Muscle of leg (tissue), 16 donors: ENCODE measurements at places on chromosomes 2 and 18. TPM values are rescaled to one million over a fixed set of nuclear protein-coding genes. Genes with fewer than 3 reads are reported as not detected.
A peak's percentile ranks its signal among the peaks of the same experiment; 100 is the strongest.

TMEM178A gene
- 12.6 TPM for polyA plus RNA-seq

C2orf66 gene
- 0.09 TPM for polyA plus RNA-seq

DNA sequence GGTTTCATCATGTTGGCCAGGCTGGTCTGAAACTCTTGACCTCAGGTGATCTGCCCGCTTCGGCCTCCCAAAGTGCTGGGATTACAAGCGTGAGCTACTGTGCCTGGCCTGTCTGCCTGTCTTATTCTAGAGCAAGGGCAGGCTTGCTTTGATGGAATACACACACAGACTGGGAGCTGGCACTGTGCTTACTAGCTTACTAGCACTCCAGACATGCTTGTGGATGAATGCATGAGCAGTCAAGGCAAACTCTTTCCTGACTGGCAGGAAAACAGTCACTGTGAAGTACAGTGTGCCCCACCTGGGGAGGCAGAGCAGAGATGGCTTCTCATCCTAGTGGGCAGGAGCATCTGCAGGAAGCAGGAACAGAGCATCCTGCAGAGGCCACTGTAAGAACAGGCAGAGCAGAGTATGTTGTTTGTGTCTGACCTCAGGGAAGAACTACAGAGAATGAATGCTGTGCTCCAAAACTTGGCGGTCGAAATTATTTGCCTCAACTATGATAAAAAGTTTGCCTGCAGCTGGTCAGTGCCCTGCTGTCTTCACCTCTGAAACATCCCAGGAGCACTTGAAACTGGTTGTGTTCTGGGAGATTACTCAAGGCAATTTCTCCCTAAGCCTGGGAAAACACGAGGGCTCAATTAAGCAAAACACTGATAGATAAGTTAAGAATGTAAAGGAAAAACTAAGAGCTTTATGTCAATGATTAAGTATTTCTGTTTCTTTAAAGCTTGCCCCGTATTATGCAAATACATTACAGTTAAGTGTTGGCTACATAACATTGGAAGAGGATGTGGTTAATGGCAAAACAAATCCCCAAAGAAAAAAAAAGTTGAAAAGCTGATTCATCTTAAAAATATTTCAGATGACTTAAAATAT is 102.4 kb downstream of the VAPA start:
- peak; percentile 67 for DNase-seq

DNA sequence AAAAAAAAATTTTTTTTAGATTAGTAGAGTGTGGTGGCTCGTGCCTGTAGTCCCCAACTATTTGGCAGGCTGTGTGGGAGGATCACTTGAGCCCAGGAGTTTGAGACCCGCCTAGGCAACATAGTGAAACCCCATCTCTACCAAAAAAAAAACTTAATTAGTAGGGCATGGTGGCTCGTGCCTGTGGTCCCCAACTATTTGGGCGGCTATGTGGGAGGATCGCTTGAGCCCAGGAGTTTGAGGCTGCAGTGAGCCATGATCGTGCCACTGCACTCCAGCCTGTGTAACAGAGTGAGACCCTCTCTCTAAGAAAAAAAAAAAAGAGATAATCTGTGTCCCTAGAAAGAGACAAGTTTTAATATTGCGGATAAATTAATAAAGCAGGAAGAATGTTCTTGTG is 8.8 kb downstream of the GPR55 start:
- DNase-seq = no peak

GRCh38 chr18:79796016-79796415 is 1.7 kb upstream of the KCNG2 start:
- DNase-seq = peak; percentile 59

FOSL2 gene
- polyA plus RNA-seq = 14.8 TPM

DNA sequence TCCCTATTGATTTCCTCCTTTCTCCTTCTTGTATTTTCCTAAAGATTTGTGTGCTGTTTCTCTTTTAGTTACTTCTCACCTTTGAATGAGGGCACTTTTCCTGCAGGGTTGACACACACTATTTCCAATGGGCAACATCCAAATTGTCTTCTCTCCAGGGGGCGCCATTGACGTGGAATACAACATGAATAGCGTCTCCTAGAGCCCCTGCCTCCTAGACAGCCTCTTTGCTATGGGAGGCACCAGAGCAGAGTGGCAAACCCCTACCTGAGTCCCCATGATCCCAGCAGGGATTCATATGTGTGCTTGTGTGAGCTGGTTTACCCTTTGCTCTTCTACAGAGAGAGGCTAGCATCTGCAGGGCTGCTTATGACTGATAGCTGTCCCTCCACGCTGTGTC is 61.3 kb upstream of the ITSN2 start:
- peak; percentile 69 for DNase-seq

STK11IP gene
- polyA plus RNA-seq = 13.3 TPM

DLX1 gene
- polyA plus RNA-seq = 0.36 TPM

RETREG2 gene
- polyA plus RNA-seq = 57.7 TPM

DSG4 gene
- not detected for polyA plus RNA-seq

- DNase-seq = peak; percentile 61
These were observed 79.0 kb downstream of the EDAR start for GRCh38 chr2:108910011-108910431.

TLX2 gene
- not detected for polyA plus RNA-seq

SUPT7L gene
- 32.9 TPM for polyA plus RNA-seq

DNA sequence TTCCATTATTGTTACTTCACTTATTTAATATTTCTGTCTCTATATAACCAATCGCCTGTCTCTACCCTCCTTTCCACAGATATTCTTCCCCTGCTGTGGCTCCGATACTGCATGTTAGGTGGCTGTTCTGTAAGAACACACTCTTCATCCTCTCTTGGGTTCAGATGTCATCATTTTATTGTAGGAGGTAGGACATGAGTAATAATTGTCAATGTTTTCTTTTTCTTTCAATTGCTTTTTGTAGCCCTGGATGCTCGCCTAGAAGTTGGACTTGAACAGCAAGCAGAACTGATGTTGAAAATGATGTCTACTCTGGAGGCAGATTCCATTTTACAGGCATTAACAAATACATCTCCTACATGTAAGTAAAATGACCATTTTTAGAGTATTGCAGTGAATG is 128.6 kb downstream of the BIRC6 start:
- peak; percentile 19 for DNase-seq

GRCh38 chr2:47313728-47314127 is 89.2 kb upstream of the MSH2 start:
- no peak for DNase-seq

GRCh38 chr2:178819147-178819875 is 12.1 kb upstream of the TTN start:
- no peak for DNase-seq

FAM228A gene
- 0.90 TPM for polyA plus RNA-seq

DNA sequence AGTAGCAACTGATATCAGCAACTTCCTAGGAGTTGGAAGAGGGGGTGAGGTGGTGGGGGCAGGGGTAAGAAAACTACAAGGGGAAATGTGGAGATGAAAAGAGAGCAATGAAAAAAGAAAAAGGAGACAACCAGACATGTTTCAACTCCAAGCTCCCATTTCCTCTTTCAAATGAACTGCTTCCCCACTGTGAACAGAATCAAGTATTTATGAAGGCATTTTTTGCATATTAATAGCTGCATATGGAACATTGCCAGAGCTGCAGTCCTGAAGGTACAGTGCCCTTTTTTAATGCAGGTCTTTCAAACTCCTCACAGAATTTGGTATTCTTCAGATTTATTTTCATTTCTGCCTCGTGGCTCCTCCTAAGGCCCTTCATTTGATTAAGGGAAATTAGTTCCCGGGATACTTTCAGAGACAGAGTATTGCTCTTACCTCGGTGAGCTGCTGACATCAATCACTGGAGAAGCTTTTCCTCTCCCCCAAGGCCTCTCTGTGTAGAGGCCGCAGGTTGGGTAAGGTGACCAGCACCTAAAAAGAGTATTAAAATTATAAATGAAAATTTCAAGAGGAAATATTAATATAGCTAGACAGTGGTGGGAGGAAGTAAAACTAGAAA is 68.4 kb downstream of the KIAA2012 start:
- DNase-seq = no peak

PSMA8 gene
- polyA plus RNA-seq = not detected

ALLC gene
- not detected for polyA plus RNA-seq

- no peak for DNase-seq
These were observed 233.2 kb upstream of the SMAD7 start for GRCh38 chr18:49183921-49184320.

TUBA3E gene
- 0.19 TPM for polyA plus RNA-seq

DNA sequence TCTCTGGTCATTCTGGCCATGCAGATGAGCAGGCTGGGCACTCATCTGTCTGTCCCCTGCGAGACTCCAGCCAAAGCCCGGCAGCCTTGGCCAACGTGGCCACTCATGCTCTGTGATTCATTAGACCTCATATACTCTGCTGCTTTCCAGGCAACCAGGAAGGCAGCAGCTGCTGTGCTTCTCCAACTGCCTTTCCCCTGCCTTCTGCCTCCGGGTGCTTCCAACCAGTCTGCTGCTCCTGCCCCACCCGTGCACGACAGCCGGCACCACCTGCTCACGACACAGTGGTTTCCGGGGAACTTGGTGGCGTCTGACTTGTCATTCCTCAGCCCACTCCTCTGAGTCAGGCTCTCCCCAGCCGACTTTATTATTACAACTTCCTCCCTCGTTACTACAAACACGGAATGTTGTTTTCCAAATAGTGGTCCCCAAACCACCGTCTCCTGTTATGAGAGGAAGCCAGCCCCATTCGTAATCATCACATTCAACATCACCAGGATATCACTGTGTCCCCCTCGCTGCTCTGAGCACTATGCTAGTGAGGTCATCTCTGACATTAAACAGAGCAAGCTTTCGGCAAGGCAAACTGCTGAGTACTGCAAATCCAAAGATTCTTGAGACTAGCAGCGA is 392.4 kb downstream of the ALK start:
- peak; percentile 89 for DNase-seq

GRCh38 chr2:200761266-200761665 is 50.4 kb upstream of the BZW1 start:
- DNase-seq = no peak

GRCh38 chr2:220181165-220181564 is 553.7 kb downstream of the SLC4A3 start:
- no peak for DNase-seq

ASXL3 gene
- polyA plus RNA-seq = 4.0 TPM

MYCN gene
- 6.6 TPM for polyA plus RNA-seq

DNA sequence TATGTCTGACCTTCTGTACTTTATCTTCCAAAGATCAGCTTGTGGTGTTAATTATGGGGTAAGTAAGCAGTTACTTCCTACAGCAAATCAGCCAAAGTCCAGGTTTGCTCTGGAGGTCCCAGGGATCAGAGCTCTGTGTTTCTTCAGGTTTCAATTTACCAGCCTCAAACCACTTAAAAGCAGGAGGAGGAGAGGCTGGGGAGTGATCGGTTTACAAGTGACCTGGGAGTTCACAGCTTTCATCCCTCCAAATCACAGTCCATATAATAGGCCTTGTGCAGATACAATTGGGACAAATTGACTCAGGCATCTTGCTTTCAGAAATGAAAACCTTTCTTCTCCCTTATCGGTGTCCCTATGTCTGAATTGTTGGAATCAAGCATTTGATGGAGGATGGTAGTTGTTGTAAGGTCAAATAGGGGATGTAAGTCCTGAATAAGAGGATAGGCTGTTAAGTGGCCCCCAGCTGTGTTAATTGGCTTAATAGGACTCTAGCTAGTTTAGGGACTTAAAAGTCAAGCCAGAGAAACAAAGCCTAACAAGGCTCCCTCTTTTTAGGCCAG is 188.0 kb upstream of the NT5C1B start:
- DNase-seq = no peak

- peak; percentile 65 for DNase-seq
These were observed 122.2 kb upstream of the OSR1 start for GRCh38 chr2:19480673-19481072.

DNA sequence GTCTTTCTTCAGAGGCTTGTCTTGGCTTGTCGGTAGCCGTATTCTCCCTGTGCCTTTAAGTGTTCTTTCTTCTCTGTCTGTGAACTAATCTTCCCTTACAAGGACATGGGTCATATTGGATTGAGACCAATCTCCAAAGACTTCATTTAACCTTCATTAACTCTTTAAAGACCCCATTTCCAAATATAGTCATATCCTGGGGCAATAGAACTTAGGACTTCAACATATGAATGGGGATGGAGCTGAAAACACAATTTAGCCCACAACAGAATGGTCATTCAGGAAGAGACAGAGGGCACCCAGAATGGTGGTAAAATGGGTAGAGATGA is 82.1 kb upstream of the TANK start:
- DNase-seq = no peak

DNA sequence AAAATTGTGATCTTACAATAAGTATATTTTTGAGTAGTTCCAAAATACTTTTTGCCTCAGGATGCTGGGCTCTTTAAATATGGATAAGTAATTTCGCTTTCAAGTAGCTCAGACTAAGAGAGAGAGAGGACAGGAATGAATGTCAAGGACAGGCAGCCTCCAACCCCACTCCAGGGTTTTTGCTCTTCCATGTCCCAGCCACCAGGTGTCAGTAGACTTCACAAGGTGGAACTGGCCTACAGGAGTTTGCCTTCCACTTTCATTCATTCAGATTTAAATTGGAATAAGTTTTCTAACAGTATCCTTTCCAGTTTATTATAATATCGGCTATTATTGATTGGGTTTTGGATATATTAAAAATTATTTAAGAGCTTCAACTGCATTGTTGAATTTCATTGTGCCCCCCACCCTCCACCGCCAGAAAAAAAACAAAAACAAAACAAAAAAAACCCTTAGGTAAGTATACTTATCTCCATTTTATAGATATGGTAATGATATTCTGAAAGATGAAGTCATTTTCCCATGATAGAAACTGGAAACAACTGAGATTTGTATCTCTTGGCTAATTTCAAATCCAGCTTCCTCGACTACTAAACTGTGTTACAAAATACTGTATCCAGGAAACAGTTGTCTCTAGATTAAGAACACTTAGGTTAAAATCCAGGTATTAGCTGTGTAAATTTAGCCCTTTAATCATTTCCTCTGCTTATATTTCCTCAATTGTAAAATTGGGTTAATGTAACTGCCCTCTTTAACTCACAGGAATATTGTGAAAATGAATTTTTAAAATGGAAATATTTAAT is 793.1 kb downstream of the ERBB4 start:
- peak; percentile 71 for DNase-seq

DNA sequence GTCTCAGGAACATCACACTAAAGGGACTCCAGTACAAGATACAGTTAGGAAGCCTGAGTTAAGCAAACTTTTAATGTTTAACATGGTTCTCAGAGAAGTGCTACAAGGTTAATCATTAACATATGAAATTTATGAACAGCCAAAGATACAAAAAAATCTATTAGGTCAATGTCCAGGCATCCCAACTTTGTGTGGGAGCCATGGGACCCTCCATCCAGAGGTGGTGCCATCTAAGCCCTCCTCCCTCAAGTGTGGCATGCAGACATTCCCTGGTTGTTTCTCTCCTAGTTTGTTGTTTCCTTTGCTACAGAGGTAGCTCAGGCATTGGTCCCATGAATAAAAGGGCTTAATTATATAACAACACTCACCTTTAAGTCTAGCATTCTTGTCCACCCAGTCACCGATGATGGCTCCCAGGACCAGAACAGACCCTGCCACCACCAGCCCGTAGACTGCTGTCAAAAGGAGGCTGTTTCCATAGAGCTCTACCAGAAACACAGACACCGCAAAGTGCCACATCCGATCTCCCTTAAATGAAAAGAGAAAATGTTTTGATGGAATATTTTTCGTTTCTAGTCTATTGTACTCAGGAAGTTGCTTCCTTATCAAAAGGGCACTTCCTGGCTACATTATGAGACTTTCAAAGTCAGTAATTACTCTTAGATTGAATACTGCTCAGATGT is 5.7 kb downstream of the SLC40A1 start:
- DNase-seq = no peak

GRCh38 chr2:144509001-144509878 is 10.7 kb downstream of the ZEB2 start:
- DNase-seq = no peak

IL1F10 gene
- not detected for polyA plus RNA-seq

GRCh38 chr18:47260120-47260923 is 8.9 kb upstream of the SKOR2 start:
- DNase-seq = peak; percentile 59
